ENCODE measurements at places on chromosomes 6 and 20.

DNA sequence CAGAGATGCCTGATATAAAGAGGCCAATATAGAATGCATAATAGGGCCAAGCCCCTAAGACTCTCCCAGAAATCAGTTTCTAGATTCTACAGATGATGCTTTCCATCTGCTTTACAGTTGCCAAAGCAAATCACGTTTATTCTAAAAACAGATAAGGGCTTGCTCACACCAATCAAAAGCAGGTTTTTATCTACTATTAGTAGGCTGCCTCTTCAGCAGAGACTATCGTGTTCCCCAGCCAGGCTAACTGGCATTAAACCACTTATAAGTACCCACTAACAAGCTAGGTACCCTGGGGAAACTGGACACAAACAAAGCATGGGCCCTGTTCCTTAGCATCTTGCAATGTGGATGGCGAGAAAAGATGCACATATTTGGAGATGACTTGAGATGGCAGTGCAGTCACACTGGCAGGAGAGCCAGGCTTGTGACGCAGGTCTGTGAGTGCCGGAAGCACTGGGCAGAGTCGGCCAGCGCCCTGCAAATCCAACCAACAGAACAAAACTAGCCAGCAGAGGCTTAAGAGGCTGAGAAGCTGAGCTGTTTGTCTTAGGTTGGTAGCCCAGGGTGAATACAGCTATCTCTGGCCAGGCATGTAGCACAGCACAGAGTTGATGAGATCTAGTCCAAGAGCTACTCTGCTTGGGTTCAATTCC is 73.4 kb downstream of the GFOD1 start:
- DNase-seq, result peak; percentile 78

- no peak for DNase-seq
These were observed 229.9 kb downstream of the BCAS1 start for GRCh38 chr20:53840532-53840931.

DNA sequence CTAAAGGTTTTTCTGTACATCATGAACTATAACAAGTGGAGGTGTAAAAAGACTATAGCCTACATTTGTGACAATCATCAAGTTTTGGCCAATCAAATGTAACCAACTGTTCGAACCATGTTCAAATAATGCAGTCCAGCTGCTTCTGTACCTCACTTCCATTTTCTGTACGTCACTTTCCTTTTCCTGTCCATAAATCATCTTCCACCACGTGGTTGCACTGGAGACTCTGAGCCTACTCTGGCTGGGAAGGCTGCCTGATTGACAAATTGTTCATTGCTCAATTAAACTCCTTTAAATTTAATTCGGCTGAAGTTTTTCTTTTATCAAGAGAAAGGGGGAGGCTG is 270.4 kb upstream of the JARID2 start:
- DNase-seq, result no peak

- peak; percentile 53 for DNase-seq
These were observed 10.0 kb upstream of the POU5F1 start for GRCh38 chr6:31180500-31180899.

GRCh38 chr6:124993327-124993726 is 31.1 kb downstream of the RNF217 start:
- DNase-seq, result no peak

GRCh38 chr6:128464790-128465189 is 55.6 kb downstream of the PTPRK start:
- no peak for DNase-seq

DNA sequence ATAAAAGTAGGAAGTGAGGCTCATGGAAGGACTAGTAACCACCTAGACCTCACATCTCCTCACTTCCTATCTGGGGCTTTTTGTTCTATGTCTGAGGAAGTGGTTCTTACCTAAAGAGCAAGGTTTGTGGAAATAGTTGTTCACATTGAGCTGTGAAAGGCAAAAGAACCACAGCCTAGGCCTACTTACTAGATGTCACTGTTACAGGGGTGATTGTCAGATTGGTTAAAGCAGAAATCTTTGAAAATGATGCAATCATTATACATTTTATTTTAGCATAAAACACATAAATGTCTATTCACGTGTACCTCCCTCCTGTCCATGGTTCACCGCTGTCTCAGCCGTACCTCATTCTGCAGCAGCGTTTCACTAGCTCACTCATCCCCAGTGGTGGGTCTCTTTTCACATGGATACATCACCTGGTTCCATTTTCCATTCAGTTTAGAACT is 268.8 kb downstream of the TMEM242 start:
- DNase-seq, result no peak

- DNase-seq, result peak; percentile 66
These were observed 12.7 kb upstream of the EFHC1 start for GRCh38 chr6:52407467-52407866.

DNA sequence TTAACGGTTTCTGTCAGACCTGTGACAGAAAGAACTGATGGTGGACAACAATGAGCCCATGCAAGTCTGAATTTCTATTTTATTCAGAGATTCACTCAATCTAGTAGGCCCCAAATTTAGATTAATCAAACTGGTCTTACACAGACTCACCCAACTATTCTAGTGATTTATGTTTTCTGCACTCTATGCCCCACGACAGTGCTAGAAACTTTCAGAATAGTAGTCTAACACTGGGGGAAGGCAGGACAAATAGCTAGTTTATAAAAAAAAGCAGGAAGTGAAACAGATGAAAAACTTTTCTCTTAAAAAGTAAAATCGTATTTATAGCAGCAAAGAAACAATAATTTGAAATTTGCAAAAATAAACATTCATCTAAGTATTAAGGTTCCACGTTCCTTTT is 5.0 kb downstream of the TCP11 start:
- no peak for DNase-seq

- no peak for DNase-seq
These were observed 126.8 kb upstream of the HMGCLL1 start for GRCh38 chr6:55705451-55706440.

- no peak for DNase-seq
These were observed 361.1 kb upstream of the PTCHD4 start for GRCh38 chr6:48472091-48472490.

DNA sequence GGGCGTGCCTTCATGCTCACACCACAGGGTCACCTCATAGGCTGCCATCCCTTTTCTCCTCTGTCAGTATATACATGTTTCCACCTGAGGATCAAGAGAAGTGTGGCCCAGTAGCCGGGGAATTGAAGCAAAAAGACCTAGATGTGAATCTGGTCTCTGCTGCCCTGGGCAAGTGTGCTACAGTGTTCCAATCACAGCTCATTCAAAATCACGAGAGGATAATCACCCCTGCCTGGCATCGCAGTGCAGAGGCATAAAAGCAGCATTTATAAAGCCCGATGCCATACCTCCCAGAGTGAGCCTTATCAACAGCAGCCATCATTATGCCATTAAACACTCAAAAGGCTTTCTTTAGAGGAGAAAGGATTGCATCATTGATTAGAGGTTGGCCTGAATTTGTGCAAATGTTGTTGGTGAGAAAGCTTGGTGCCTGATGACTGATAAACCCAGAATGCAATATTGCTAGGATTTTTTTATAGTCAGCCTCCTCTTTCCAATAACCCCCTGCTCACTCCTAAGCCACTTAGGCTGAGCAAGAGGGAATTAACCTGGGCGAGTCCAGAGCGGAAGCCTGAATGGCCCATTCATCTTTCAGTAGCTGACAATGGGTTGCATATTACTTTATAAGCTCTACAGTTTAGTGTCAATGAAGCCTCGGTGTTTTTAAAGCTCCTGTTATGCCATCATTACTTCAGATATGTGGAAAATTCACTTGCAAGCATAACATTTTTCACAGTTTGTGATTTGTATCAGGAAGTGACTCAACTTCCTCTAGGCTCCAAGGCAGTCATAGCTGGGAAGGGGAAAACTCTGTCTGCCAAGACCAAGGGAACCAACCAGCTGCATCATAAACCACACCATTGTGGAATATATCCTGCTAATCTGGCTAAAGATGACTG is 92.5 kb upstream of the NXT1 start:
- no peak for DNase-seq

- DNase-seq, result no peak
These were observed 13.5 kb downstream of the STK35 start for GRCh38 chr20:2114990-2115681.

GRCh38 chr6:133062077-133062476 is 179.1 kb upstream of the EYA4 start:
- DNase-seq, result no peak

- no peak for DNase-seq
These were observed 68.7 kb upstream of the MYL9 start for GRCh38 chr20:36472637-36473090.

- DNase-seq, result no peak
These were observed 70.1 kb downstream of the HECA start for GRCh38 chr6:139204978-139205377.

DNA sequence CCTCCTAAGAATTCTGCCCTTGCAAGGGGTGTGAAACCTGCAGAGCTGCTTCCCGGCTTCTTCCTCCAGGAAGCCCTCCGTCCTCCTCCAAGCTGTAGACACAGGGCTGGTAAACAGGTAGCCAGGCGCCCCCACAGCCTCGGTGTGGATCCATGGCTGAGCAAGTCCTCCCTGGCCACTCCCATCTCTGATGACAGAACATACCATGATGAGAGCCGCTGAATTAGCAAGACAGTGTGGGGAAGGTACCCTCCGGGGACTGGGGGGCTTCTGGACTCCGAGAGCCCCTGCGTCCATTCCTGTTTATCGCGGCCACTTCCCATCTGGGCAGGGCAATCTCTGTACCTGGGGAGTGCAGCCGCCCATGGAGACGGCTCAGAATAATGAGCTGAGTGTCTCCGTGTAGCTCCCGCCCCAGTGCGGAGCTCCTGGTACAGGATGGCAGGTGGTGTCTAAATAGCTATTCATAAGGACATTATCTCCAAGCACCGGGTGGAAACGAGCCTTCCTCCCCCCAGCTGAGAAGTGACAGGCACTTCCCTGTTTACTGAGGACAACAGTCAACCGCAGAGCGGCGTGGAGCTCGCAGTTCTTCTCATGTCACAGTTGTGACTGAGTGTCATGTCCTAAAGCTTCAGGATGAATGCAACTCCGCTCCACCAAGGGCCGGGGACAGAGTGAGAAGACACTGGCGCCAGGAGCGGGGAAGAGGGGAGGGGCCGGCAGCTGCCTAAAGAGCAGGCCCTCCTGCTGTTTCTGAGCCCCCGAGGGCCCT is 22.7 kb upstream of the NTSR1 start:
- DNase-seq, result peak; percentile 56

- no peak for DNase-seq
These were observed 29.1 kb upstream of the OR2J2 start for GRCh38 chr6:29141606-29142005.

GRCh38 chr6:32982702-32983492 is 14.5 kb downstream of the BRD2 start:
- DNase-seq, result no peak

DNA sequence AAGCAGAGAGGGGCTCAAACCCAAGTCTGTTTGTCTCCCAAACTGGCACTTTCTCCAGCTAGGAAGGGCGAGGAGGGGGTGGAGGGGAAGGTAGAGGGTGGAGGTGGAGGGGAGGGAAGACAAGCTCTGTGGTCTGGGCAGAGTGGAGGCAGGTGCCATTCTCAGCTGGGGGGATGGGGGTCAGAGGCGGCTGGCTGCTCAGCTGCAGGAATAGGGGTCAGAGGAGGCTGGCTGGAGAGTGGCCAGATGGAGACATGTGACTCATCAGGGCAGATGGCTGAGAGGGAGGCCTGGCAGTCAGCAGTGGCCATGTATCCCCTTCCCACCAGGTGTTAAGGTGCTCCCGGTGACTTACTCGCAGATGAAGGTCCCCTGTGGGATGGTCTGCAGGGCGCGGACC is 3.5 kb upstream of the SLC44A4 start:
- DNase-seq, result peak; percentile 33

- no peak for DNase-seq
These were observed 49.3 kb downstream of the SIRPA start for GRCh38 chr20:1944345-1945091.

- DNase-seq, result no peak
These were observed 212.7 kb downstream of the TMEM242 start for GRCh38 chr6:157110607-157111006.

- no peak for DNase-seq
These were observed 36.1 kb downstream of the FGD2 start for GRCh38 chr6:37041521-37041920.

- no peak for DNase-seq
These were observed 3.3 kb downstream of the PLCB4 start for GRCh38 chr20:9071976-9072726.

DNA sequence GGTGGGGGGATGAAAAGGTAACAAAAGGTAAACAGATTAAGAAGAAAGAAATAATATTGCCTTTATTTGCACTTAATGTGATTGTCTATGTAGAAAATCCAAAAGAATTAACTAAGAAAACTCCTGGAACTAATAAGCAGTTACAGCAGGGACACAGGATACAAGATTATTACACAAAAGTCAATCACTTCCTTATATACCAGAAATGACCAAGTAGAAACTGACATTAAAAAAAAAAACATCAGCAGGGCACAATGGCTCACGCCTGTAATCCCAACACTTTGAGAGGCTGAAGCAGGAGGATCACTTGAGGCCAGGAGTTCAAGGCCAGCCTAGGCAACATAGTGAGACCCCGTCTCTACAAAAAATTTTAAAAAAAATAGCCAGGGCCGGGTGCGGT is 123.2 kb upstream of the RIPOR2 start:
- DNase-seq, result no peak

DNA sequence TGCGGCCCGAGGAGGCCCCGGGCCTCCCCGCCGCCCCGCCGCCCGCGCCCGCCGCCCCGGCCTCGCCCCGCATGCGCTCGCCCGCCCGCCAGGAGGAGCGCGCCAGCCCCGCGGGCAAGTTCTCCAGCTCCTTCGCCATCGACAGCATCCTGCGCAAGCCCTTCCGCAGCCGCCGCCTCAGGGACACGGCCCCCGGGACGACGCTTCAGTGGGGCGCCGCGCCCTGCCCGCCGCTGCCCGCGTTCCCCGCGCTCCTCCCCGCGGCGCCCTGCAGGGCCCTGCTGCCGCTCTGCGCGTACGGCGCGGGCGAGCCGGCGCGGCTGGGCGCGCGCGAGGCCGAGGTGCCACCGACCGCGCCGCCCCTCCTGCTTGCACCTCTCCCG is 1.5 kb downstream of the FOXQ1 start:
- no peak for DNase-seq

DNA sequence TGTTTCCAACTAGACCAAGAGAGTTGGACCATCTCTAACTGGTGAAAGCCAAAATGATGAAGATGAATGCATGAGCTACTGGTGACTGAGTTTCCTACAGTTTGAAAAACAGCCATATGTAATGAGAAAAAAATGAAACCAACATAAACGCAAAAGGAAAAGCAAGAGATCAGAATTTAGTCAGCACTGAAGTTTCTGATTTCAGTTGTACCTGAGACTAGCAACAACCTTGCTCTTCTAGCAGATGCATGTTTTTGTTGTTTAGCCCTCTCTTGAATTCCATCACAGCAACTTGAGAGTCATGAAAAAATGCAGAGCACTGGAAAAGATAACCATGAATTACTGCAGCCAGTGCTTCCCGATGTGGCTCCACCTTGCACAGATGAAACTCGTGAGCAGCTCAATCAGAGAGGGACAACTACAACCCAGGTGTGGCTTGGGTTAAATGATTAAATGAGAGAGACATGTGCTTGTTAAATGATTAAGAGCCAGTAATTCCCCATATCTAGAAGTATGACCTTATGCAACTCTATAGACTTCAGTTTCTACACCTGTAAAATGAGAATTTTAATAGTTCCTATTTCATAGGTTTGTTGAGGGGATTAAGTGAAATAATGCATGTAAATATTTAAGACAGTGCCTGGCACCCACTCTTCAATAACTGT is 104.8 kb downstream of the ELOVL4 start:
- DNase-seq, result no peak

GRCh38 chr6:168318090-168318489 is 1.5 kb downstream of the DACT2 start:
- DNase-seq, result no peak

- DNase-seq, result no peak
These were observed 83.0 kb downstream of the BANF2 start for GRCh38 chr20:17782768-17783167.

GRCh38 chr6:56995347-56995902 is 40.5 kb downstream of the BEND6 start:
- DNase-seq, result no peak
